ENCODE measurements at places on chromosomes 11 and 22. TPM values are rescaled to one million over a fixed set of nuclear protein-coding genes. Genes with fewer than 3 reads are reported as not detected.

The HBG2 gene
- not detected for total RNA-seq

The EIF3F gene
- total RNA-seq: 555 TPM

DNA sequence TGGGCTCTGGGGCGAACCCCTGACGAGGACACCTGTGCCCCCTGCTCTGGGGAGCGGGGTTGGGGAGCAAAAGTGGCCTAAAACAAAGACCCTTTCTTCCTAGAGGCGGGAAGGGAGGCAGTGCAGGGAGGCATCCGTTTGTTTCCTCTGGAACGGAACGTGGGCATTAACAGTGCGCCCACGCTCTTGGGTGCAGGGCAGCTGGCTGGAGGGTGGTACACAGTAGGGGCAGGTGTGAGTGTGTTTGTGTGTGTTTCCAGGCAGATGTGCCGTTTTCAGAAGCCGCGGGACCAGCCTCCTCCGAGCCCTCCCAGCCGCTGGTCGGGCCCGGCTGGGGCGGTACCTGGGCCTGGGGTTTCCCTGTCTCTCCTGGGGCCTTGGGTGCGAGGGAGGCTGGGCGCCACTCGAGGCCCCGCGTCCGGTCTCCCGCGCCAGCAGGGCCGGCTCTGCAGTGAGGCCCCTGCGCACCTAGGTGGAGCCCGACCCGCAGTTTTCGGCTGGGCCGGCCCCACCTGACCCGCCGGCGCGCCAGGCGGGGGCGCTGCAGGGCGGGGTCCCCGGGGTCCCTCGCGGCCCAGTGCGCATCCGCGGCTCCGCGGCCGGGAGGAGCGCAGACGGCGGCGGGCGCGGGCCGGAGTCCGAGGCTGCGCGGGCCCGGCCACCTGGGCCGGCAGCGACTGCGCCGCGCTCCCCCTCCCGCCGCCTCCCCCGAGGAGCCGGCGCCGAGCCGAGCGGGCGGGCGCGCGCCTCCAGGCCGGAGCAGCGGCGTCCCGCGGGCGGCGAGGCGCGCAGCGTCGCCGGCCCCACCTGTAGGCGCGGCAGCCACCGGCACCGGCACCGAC, 1252.7 kb downstream of the BRD1 start:
- DNase-seq: peak; percentile 66

GRCh38 chr11:25981998-25982397, 349.9 kb upstream of the ANO3 start:
- DNase-seq: peak; percentile 75

DNA sequence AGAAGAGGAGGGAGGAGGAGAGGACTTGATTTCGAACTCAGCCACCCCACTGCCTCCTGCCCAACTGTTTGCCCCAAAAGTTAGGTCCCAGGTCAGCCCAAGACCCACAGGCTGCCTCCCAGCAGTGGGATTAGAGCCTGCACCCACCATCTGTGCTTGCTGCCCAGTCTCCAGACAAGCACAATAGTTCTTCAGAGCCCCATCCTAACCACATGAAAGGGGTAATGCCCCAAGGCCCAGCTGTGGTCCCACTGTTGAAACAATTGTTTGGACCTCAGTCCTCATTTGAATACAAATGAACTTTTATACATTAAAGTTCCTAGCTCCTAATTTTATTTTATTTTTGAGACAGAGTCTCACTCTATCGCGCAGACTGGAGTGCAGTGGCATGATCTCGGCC, 5.4 kb upstream of the VPS51 start:
- DNase-seq: no peak

- peak; percentile 68 for DNase-seq
Measured at GRCh38 chr11:119340335-119341221, at the start of gene C1QTNF5. Gene C1QTNF5 (minus strand): TSS chr11:119340883. CDS start chr11:119340397, 486 bp downstream.
